Hair follicular keratinocyte (primary cell): ENCODE measurements at places on chromosomes 16 and 17. TPM values are rescaled to one million over a fixed set of nuclear protein-coding genes. Genes with fewer than 3 reads are reported as not detected.

The BAIAP3 gene
- under 0.01 and 0.08 TPM in 2 replicates for total RNA-seq

The AOC2 gene
- total RNA-seq = 0.55 and 0.84 TPM in 2 replicates

The VPS35 gene
- total RNA-seq = 94.7 and 114 TPM in 2 replicates

The TRPV3 gene
- 1.4 and 5.1 TPM in 2 replicates for total RNA-seq

The SLC5A11 gene
- not detected in 2 replicates for total RNA-seq

The ALDH3A1 gene
- 1.6 and 1.9 TPM in 2 replicates for total RNA-seq

The ZSCAN10 gene
- total RNA-seq = not detected in 2 replicates

The KRT36 gene
- total RNA-seq = not detected in 2 replicates

The GNGT2 gene
- total RNA-seq = not detected in 2 replicates

The WFDC1 gene
- total RNA-seq = not detected in 2 replicates

The ERAL1 gene
- total RNA-seq = 43.0 and 78.7 TPM in 2 replicates

The SLC6A2 gene
- 0.04 and 0.08 TPM in 2 replicates for total RNA-seq

The TMIGD1 gene
- not detected in 2 replicates for total RNA-seq

The GRB7 gene
- 17.8 and 31.5 TPM in 2 replicates for total RNA-seq

The PPY gene
- total RNA-seq = 1.6 TPM in 1 of 2 replicates, not detected in the other

The SPATA32 gene
- total RNA-seq = not detected in 2 replicates
